ENCODE measurements at places on chromosomes 12 and 14.
A peak's percentile ranks its signal among the peaks of the same experiment; 100 is the strongest.

GRCh38 chr14:20732477-20732876 is 13.2 kb upstream of the EDDM3A start:
- H3K36me3 ChIP-seq: no peaks in the 10 kb centered on the region
- H3K4me1 ChIP-seq: peaks cover 11% of the 10 kb centered on the region
- peaks cover 4% of the 10 kb centered on the region for H3K27me3 ChIP-seq
- H3K27ac ChIP-seq: no peak overlapping the region
- DNase-seq: no peak
- no peak overlapping the region for H3K4me3 ChIP-seq

- H3K27ac ChIP-seq: no peak overlapping the region
- H3K27me3 ChIP-seq: peaks cover 4% of the 10 kb centered on the region
- H3K4me1 ChIP-seq: peaks cover 40% of the 10 kb centered on the region
- no peaks in the 10 kb centered on the region for H3K36me3 ChIP-seq
- H3K4me3 ChIP-seq: no peak overlapping the region
Observed at GRCh38 chr14:54267172-54267571, 129.6 kb upstream of the CDKN3 start.

- no peak for DNase-seq
- no peak overlapping the region for H3K27ac ChIP-seq
- H3K27me3 ChIP-seq: no peaks in the 10 kb centered on the region
- H3K4me1 ChIP-seq: no peaks in the 10 kb centered on the region
- H3K36me3 ChIP-seq: no peaks in the 10 kb centered on the region
Observed at GRCh38 chr14:26935733-26936132, 337.9 kb upstream of the NOVA1 start.

GRCh38 chr12:127559349-127560040 is 707.5 kb upstream of the TMEM132C start:
- peaks cover 11% of the 10 kb centered on the region for H3K4me1 ChIP-seq
- peak; percentile 29 for DNase-seq
- peaks cover 20% of the 10 kb centered on the region for H3K27me3 ChIP-seq

DNA sequence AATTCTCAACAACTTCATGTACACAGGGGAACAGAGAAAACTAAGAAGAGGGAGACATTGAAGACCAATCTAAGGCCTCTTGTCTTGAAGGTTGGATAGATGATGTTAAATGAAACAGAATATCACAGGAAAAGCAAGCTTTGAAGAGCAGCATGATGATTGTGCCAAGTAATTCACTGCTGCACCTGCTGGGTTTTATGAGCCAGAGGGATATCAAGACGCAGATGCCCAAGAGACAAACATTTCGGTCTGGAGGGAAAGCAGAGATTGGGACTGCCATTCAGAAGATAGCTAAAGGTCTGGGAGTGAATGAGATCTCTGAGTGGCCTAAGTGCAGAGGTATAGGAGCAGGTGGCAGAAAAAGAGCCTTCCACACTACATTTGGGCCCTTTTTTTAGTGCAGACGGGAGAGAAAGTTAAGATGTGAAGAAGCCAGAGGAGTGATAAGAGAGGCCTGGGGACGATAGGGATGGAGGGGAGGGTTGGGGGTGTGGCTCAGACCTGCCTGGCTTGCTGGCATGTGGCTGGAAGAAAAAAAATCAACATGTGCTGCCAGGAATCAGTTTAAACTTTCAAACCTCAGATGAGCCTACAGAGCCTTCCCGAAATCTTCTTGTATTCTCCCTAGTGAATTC is 200.6 kb downstream of the AEBP2 start:
- H3K4me1 ChIP-seq: peaks cover 27% of the 10 kb centered on the region
- H3K27me3 ChIP-seq: no peaks in the 10 kb centered on the region
- no peak overlapping the region for H3K4me3 ChIP-seq
- H3K36me3 ChIP-seq: no peaks in the 10 kb centered on the region
- peak overlapping the region; percentile 8 for H3K27ac ChIP-seq

GRCh38 chr14:105313381-105314286 is 914 bp upstream of the PACS2 start:
- peak; percentile 56 for DNase-seq
- peaks cover 22% of the 10 kb centered on the region for H3K27me3 ChIP-seq
- peak overlapping the region; percentile 69 for H3K27ac ChIP-seq
- no peaks in the 10 kb centered on the region for H3K36me3 ChIP-seq

GRCh38 chr14:54652188-54652587 is 85.3 kb downstream of the SAMD4A start:
- peak overlapping the region; percentile 90 for H3K27ac ChIP-seq
- peak; percentile 35 for DNase-seq
- H3K4me3 ChIP-seq: no peak overlapping the region
- H3K27me3 ChIP-seq: peaks cover 7% of the 10 kb centered on the region
- H3K36me3 ChIP-seq: no peaks in the 10 kb centered on the region

DNA sequence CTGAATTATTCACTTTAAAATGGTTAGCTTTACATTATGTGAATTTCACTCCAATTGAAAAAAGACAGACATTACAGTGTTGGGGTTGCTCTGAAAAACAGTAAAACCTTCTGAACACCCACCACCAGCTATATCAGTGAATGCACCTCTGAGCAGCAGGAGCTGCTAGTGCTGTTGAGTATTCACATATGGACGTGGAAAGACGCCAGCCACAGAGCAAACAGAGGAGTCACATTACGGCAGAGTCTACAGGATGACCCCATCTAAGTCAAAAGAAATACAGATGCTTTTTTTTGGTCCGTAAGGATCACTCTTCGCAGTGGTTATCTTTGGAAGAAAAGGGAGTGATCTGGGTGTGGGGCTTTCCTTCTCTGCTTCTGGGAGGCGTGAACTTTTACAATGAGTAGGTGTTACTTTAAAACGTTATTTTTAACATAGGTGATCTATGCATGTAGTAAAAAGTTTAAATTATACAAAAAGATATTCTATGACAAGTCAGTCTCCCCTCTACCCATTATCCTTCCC is 4.5 kb downstream of the HVCN1 start:
- no peak overlapping the region for H3K4me3 ChIP-seq
- peaks cover 12% of the 10 kb centered on the region for H3K4me1 ChIP-seq
- H3K36me3 ChIP-seq: peaks cover 28% of the 10 kb centered on the region
- no peak overlapping the region for H3K27ac ChIP-seq
- no peak for DNase-seq
- peaks cover 11% of the 10 kb centered on the region for H3K27me3 ChIP-seq

GRCh38 chr14:54348001-54348611 is 48.7 kb upstream of the CDKN3 start:
- peaks cover 4% of the 10 kb centered on the region for H3K27me3 ChIP-seq
- peak; percentile 41 for DNase-seq
- H3K27ac ChIP-seq: no peak overlapping the region

- DNase-seq: no peak
- peaks cover 55% of the 10 kb centered on the region for H3K4me1 ChIP-seq
- H3K27me3 ChIP-seq: no peaks in the 10 kb centered on the region
- H3K27ac ChIP-seq: peak overlapping the region; percentile 49
Observed at GRCh38 chr12:68370006-68370590, 37.9 kb upstream of the MDM1 start.

DNA sequence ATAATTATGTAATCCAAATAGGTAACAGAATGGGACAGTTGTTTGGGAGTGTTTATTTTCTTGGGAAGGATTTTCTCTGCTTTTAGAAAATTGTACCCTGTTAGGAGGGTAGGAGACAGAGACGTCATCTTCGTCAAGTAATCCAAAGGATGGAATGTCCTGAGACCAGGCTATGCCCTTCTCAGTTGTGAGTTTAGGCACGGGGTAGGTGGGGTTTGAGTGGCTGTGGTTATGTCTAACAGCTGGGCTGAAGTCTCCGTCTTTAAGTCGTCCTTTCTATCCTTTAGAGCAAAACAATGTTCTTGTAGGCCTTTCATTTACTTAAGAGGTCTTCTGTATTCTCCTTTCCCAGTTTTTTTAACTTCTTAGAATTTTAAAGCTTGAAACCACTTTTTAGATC is 5.7 kb downstream of the SOCS2 start:
- peaks cover 19% of the 10 kb centered on the region for H3K4me1 ChIP-seq
- H3K27me3 ChIP-seq: peaks cover 26% of the 10 kb centered on the region
- no peak overlapping the region for H3K27ac ChIP-seq
- H3K4me3 ChIP-seq: no peak overlapping the region
- DNase-seq: no peak

DNA sequence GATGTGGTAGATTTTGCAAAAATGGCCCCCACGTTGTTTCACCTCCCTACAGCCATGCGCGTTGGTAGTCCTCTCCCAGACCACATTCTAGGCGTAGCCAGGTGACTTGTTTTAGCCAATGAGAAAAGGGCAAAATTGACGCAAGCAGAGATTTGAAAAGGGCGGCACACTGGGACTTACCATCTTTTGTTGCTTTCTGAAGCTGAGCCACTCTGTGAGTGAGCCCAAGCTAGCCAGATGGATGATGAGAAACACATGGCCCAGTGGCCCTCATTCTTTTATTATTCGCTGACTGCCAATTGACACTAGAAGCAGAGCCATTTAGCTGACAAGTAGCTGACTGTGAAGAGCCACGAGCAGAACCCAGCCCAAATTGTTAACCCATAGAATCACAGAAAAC is 142.0 kb upstream of the GZMB start:
- DNase-seq: no peak
- H3K27me3 ChIP-seq: peaks cover 12% of the 10 kb centered on the region
- H3K27ac ChIP-seq: no peak overlapping the region
- H3K36me3 ChIP-seq: no peaks in the 10 kb centered on the region
- H3K4me3 ChIP-seq: no peak overlapping the region
- no peaks in the 10 kb centered on the region for H3K4me1 ChIP-seq

DNA sequence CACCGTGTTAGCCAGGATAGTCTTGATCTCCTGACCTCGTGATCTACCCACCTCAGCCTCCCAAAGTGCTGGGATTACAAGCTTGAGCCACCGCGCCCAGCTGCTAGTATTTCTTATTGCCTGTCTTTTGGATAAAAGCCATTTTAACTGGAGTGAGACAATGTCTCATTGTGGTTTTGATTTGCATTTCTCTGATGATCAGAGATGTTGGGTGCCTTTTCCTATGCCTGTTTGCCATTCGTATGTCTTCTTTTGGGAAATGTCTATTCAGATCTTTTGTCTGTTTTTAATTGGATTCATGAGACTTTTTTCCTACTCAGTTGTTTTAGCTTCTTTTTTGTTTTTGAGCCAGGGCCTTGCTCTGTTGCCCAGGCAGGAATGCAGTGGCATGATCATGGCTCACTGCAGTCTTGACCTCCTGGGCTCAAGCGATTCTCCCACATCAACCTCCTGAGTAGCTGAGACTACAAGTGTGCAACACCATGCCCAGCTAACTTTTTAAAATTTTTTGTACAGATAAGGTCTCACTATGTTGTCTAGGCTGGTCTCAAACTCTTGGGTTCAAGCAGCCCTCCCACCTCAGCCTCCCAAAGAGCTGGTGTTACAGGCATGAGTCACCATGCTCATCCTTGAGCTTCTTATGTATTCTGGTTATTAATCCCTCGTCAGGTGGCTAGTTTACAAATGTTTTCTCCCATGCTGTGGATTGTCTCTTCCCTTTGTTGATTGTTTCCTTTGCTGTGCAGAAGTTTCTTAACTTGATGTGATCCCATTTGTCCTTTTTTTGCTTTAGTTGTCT is 65.9 kb downstream of the ACACB start:
- H3K4me3 ChIP-seq: no peak overlapping the region
- H3K27ac ChIP-seq: no peak overlapping the region
- peaks cover 76% of the 10 kb centered on the region for H3K36me3 ChIP-seq
- peaks cover 6% of the 10 kb centered on the region for H3K27me3 ChIP-seq
- no peak for DNase-seq

DNA sequence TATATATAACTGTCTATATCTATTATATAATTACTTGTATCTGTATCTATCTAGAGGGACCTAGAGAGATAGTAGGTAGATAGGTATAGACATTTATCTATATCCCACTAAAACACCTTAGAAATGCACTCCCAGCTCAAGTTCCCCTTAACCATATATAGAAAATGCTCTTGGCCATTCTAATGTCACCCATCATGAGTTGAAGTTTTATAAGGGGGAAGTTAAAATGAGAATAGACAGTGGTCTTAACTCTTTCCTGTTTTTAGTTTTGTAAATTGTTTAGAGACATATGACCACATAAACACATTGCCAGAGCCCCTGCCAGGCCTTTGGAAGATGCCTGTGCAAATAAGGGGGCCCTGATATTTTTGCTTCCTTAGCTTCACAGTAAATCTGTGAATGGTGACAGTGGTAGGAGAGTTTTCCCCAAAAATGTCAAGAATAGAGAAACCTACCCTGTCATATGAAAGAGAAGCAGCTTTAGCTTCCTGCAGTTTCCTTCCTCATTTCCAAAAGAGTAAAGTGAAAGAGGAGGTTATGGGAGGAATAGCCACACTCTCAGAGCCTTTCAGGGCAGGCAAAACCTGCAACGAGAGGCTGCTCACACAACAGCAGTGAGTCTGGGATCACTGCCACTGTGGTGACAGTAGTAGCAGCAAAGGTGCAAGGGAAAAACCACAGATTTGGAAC is 45.5 kb downstream of the MGST1 start:
- H3K27me3 ChIP-seq: no peaks in the 10 kb centered on the region
- H3K36me3 ChIP-seq: peaks cover 41% of the 10 kb centered on the region
- DNase-seq: no peak
- H3K4me3 ChIP-seq: no peak overlapping the region
- H3K4me1 ChIP-seq: peaks cover 6% of the 10 kb centered on the region

DNA sequence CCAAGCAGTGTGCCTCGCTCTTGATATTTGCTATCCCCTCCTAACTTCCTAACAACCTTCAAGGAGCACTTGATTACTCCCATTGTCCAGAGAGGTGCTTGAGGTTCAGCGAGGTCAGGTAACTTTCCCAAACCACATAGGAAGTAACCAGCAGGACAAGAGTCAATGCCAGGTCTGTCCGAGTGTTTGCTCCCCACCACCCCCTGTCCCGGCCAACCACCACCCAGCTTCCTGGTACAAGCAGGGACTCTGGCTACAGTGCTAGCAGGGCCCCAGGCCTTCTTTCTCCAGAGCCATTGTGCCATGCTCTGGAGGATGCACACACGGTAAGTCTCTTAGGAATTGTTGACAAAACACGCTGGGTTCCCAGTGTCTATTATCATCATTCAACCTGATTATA is 49.2 kb downstream of the SYNE3 start:
- H3K4me1 ChIP-seq: peaks cover 21% of the 10 kb centered on the region
- H3K27me3 ChIP-seq: peaks cover 25% of the 10 kb centered on the region
- no peak for DNase-seq
- no peak overlapping the region for H3K27ac ChIP-seq
- no peak overlapping the region for H3K4me3 ChIP-seq
- H3K36me3 ChIP-seq: no peaks in the 10 kb centered on the region

DNA sequence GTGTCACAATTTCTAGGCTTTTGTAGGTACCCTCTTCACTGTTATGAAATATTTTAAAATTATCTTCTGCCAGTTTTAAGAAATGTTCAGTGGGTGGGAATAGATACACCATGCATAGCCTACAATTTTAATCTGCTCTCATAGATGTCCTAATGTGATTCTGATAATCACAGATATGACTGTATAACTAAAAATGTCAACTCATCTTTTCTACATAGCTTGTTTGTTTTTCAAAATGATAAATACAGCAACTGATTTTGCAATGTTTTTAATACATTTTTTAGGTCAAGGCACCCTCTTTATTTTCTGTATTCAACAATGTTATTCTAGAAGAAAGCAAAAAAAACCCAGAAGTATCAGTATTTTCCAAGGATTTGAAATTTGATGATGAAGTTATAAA is 61.6 kb downstream of the LRRC9 start:
- H3K27me3 ChIP-seq: no peaks in the 10 kb centered on the region
- H3K27ac ChIP-seq: no peak overlapping the region
- no peak for DNase-seq
- no peaks in the 10 kb centered on the region for H3K36me3 ChIP-seq
- H3K4me1 ChIP-seq: no peaks in the 10 kb centered on the region

GRCh38 chr12:56332512-56333196 is 1.1 kb downstream of the PAN2 start:
- DNase-seq: no peak
- peak overlapping the region; percentile 89 for H3K4me3 ChIP-seq
- peaks cover 9% of the 10 kb centered on the region for H3K36me3 ChIP-seq
- H3K27ac ChIP-seq: peak overlapping the region; percentile 99
- H3K27me3 ChIP-seq: peaks cover 7% of the 10 kb centered on the region

GRCh38 chr12:92863251-92863650 is 65.8 kb downstream of the EEA1 start:
- H3K27me3 ChIP-seq: peaks cover 3% of the 10 kb centered on the region
- peaks cover 29% of the 10 kb centered on the region for H3K36me3 ChIP-seq

Data from nephron progenitor cell (in vitro differentiated cells).